ENCODE measurements at places on chromosomes 7 and 10.

DNA sequence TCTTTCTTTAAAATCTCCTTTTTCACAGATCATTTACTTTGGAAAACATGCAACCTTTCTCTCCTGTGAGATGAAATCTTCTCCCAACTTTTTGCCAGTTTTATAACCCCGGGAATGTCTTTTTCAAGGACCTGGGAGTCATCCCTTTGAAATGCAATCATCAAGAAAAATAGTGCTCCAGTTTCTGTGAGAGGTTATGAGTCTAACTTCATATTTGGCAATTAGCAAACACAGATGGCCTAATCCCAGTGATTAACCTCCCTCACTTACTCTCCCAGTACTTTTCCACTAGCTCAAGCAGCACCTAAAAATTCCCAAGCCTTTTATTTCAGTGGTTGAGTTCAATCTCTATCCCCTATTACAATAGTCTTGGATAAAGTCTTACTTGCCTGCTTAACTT lies 185.8 kb upstream of the TMEM106B start:
- DNase-seq: no peak

DNA sequence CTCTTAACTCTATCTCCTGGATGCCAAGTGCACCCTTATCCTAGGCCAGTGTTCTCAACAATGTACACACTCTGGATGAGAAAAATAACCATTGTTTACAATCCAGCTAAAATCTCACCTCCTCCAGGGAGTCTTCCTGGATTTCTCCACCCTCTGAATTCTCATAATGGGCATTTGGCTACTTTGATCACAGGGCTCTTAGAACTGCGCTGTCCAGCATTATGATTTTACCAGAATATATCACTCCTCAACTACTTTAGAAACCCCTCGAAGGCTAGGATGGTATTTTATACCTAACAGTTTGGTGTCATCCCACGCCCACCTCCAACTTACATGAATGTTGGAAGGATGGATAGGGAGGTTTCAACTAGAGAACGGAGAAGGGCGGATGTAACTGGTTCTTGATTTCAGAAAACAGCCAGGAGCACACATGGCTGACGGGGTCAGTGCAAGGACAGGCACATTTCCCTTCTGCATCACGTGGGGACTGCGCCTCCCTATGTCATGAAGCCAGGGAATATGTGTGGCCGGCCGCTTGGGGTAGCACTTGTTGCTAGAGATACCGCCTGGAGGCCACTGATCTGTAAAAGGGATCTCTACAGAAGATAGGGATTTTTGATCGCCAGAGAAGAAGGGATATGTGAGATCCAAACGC lies 1.2 kb upstream of the ATP6V0E2 start:
- DNase-seq: no peak

GRCh38 chr7:130154131-130154500 lies 51.1 kb downstream of the TMEM209 start:
- no peak for DNase-seq

DNA sequence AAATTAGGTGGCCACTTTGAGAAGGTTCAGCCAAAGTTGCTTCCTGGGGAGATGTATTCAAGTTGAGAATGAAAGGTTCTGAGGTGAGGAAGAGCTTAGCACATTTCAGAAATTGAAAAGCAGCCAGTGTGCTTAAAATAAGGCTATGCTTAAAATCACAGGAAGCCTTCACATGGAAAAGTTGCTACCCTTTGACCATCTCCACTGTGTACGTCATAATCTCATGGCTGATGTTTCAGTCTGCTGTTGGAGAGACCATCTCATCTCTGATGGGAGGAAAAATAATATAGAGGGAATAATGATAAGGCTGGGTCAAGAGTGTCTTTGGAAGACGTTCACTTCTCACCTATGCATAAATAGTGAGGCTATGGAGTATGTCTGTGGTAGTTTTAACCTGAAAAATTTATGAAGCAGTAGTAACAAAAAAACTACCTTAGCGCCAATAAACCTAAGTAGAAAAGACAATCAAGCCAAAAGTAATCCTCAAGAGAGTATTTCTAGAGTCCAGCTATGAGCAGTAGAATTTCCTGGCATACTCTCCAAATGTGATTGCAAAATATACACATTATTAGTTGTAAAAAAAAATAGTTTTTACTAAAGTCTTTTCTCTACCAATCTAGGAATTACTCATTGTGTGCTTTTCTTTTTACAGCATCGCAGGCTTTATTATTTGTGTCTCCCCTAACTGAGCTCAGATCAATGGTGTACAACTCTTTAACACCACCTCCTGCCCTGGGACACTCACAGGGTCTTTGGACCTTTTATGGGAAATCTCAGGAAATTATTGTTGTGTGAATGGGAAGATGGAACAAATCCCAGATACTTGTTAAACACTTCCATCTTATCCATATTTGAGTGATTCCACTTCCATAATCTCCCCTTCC lies 435.2 kb upstream of the LRGUK start:
- no peak for DNase-seq

GRCh38 chr10:86937502-86938154 lies 19.8 kb downstream of the MMRN2 start:
- DNase-seq: no peak

DNA sequence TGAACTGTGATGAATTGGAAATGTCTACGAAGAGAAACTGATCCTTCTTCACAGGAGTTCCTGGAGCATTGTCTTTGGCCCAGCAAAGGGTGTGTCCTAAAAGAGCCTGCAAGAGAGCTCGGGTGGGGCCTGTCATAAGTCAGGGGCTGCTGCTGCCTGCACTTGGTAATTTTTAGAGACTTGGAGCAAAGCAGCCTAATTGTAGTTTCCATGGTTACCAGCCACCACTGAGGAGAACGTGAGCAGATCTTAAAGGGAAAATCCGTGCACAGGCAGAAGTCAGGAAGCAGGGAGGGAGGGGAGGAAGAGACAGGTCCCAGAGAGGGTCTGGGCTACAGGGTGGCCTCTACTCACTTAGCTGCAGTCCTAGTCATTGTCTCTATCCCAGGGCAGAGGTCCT lies 463.6 kb downstream of the PLXNA4 start:
- no peak for DNase-seq

GRCh38 chr10:125038637-125039036 lies 96.7 kb downstream of the ZRANB1 start:
- DNase-seq: no peak

GRCh38 chr10:8049045-8049864 lies 5.2 kb upstream of the GATA3 start:
- peak; percentile 44 for DNase-seq

DNA sequence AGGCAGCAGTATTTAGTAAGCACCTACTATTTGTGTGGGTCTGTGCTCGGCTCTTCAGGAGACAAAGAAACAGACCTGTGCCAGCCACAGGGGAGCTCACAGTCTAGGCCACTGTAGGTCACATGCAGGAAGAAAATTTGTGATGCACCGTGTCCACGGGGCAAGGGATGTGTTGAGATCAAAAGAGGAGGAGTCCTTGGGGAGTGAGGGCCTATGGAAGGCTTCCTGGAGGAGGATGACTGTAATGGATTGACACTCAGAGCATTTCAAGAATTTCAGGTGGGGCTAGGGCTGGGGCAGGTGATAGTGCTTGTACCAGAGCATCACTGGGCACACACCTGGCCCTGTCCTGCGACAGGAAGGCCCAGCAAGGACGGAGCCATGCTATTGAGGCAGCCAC lies 102.7 kb downstream of the ZMIZ1 start:
- DNase-seq: no peak

DNA sequence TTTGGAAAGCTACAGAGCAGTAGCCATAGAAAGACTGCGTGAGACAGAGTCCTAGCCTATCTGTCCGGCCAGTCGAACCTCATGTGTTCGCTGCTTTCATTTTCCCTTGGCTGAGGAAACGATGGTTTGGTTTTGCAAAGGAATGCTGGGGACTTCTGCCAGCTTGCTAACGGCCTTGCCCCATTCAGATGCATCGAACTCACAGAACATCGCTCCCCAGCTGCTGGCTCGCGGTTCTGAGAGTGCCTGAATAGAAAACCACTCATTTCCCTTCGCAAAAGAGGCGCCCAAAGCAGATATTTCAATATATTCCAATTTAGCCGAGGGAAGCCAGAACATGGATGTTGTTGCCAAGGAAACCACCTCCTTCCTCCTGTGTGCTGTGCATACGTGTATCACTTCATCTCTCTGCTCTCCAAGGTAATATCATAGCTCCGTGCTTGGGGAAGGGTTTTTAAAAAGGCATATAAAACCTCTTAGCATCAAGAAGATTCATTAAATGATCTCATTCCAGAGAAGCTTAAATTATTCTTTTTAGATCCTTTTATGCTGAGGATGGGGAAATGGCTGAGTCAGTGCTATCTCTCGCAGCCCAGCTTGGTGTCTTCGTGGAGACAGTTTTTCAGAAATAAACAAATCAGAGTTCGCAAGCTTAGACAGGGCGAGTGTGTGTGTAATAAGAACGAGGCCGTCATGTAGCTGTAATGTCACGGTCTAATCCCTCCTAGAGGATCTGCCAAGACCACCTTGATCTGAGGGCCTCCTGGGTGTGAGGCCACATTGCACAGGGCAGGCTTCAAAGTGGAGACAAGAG lies 215.2 kb downstream of the RPS24 start:
- no peak for DNase-seq

GRCh38 chr10:126302476-126302756 lies 85.9 kb downstream of the ADAM12 start:
- DNase-seq: no peak

DNA sequence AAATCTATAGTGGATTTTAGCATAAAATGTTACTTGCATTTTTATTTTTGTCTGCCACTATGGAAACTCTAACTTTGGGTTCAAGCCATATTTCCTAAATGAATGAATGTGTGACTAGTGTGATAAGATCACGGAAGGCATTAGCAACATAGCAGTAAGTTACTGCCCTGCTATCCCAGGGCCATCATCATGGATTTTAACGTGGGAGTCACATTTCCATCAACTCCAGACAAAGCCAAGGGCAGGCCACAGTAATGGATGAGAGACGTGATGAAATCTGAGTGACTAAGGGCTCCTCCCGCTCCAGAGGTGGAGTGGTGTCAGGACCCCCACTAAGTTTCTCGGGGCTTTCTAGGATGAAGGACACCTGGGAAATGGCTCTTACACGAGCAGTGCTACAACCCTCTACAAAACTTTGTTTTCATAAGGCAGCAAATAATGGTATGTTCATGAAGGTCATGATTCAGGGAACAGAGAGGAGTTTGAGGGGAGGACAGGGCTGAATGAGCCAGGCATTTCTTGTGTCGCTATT lies 34.3 kb downstream of the C10orf120 start:
- DNase-seq: no peak

GRCh38 chr10:27390681-27391080 lies 113.4 kb upstream of the RAB18 start:
- no peak for DNase-seq

DNA sequence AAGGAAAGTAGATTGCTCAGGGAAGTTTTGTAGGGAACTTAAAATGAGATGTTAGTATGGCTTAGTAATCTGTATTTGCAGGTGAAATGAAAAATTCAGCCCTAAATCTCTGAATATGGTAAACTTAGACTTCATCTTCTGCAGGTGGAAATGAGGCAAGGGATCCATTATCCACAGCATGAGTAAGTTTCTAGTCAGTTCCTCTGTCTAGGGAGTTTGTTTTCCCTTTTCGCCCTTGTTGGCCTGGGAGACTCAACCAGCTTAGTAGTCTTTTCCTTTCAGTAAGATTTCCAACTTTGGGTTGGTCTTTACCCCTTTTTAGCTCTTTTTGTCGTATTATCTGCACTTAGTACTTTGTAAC lies 65.6 kb downstream of the ZEB1 start:
- no peak for DNase-seq

DNA sequence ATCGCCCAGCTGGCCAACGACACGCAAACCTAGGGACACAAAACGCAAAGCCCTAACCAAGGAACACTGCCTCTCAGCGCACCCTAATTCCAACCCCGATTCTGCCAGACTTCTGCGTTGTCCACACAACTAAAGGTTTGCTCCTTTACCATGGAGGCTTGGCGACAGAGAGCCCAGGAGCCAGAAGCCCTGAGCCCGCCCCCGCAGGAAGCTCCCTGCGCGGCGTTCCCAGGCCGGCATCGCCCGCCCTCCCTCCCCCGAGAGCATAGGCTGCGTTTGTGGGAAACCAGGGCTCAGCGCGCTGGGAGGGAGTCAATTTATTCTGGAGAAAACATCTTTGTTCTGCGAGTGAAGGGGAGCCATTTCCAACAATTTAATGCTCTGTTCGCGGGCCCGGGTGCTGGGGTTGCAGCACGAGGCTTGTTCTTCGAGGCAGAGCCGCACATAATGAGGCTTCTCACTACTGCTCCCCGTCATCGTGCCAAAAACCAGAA lies 103.9 kb downstream of the GRID1 start:
- DNase-seq: no peak

DNA sequence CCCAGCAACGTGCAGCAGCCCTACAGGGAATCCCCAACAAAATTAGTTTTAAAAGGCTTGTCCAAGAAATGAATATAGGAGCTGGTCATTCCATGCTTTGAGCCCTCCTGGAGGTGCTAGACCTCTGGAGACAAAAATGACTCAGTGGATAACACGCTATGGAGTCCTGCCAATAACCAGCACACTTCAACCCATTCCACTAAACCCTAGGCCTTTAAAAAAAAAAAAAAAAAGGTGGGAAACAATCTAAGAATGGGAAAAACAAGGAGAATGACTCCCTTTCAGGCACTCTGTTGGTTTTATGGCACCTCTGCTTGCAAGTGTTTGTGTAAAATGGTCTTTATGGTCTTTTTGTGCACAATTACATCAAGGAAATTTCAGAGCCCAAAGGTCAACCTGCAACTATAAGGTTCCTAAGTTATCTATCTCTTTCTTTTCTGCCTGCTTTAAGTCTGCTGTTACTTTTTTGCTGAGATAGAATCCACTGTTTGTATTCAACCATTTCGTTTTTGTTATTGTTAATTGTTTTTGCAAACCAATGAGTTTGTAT lies 21.3 kb downstream of the AVL9 start:
- no peak for DNase-seq

DNA sequence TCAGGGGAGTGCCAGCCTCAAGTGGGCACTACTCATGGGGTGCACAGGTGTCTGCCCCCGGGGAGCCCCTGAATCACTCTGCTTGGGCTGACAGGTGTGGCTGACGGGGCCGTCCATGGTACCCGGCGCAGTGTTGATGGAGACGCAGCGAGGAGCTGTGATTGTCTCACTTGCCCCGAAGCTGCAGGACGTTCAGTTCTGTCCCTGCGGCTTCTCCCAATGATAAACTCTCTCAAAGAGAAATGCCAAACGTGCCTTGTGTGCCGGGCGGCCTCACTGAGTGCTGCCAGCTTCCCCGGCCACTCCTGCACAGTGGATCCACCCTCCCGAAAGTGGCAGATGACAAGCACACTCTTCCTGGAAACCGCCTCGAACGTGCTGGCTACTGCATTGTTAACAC lies 203.2 kb downstream of the DNAJB6 start:
- DNase-seq: no peak
